Hepatocyte (in vitro differentiated cells): ENCODE measurements at places on chromosomes 11 and 22.

DNA sequence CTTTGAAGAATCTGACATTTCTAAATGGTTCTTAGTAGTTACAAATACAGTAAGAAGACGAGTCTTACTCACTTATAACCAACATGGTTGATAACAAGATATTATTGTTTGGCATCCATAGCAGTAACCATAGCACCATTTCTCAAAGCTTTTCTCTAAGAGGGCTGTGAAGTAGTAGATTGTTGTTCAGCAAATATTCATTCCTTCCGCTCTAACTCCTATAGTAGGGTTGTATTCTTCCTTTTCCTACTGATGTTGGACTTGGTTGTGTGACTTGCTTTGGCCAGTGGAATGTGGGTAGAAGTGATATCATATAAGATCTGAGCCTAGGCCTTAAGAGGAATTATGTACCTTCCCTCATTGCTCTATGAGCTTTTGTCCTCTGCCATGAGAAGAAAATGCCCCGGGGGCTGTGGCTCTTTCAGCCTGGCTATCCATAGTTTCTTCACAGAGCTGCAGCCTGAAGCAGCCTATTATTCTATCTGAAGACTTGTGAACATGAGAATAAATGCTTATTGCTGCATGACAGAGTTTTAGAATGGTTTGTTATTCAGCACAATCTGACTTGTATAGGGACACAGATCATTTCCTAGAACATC lies 28.9 kb upstream of the ZBED5 start:
- no peak for DNase-seq

- DNase-seq = no peak
These were observed 126.4 kb upstream of the APOA1 start for GRCh38 chr11:116963813-116964212.

DNA sequence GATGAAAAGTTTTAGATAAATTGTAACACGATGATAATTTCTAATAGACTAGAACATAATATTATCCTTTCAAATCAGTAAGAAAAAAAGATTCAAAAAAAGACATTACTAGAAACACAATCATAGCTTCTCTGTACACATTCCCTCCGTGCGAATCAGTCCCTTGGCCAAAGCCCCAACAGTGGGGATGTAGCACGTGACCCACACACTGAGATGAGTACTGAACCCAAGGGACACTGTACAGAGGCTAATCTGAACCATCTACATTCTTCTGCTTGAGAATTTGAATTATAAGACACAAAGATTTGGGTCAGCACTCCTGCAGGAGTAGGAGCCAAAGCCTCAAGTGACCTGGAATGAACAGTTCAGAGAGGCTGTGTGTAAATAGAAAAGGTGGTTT lies 353.7 kb downstream of the INSC start:
- DNase-seq = no peak

DNA sequence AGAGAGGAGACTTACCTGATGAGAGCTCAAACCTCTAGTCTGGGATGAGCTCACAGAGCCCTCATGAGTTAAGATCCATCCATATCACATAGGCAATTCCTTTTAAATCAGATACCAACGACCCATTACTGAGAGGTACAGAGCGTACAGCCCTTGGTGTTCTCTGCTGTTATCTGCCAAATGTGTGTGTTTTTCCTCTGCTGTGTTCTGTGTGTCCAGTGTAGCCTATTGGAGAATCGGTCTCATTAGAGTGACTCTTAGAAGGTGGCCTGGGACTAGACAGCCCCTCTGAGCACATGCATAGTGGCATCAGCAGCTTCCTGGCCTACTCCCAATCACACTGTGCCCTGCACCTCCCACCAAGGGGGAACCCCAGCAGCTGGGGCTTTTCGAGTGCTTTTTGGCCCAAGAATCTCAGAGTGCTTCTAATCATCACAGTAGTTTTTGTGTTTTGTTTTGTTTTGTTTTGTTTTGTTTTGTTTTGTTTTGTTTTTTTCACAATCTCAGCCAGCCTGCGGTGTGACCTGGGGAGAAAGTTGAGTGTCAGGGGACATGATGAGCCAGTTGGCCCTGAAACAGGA lies 25.4 kb downstream of the TP53AIP1 start:
- DNase-seq = no peak

DNA sequence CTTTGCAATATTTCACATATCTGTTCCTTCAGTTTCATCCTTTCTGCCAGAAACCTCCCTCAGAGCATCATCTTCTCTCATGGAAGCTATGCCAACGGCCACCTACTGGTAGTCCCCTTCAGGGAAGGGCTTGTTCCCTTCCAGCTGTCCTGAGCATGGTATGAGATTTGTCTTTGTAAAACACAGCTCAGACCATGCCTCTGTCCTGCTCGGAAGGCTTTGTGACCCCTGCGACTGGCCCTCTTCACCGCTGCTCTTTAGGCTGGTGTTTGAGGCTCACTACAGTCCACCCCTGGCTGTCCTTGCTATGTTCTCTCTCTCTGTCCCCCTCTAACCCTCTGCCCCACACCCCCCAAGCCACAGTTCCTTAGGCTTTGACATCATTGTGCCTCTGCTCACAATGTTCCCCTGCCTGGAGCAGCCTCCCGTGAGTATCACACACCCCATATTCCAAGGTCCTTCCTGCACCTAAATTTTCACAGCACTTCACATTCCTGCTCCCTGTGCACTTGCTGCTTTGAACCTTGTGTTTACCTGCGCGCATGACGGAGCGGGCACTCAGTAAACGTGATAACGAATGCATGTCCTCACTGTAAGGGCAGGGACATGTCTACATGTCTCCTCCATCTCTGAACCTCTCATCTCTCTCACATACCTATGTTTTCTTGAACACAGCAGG lies 24.0 kb upstream of the ACER3 start:
- DNase-seq = no peak
